Esophagus squamous epithelium (tissue), 5 donors: ENCODE measurements at places on chromosomes 3 and 15.

DNA sequence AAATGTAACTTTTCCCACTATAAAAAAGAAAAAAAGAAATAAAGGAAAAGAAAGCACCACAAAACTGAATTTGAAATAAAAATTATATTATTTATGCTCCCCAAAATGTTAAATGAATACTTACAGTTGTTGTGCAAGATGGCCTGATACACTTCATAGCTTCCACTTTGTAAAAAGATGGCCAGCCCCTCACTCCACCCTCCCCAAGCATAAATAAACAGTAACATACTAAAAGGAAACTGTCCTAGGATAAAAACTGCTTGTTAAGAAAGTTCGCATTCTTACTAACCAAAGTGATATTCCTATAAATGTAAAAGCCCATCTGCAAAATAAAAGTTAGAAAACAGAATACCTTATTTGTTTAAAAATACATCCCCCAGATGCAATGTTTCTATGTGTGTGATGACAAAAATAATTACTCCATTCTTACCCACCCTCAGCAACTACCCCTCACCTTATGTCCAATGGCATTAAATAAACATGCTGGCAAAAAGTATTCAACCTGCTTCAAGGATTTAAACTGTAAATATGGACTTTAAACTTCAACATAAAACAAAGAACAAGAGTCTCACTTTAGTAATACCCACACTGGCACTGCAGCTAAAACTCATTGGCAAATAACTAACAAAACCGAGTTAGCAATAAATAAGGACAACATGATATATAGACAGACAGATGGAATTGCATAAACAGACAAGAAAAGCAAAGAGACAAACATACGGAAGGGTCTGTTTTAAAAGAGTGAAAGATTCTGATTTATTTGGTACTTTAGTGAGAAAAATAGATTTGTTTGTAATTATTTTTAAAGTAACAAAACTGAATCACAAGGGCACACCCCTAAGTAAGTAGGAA lies 47.7 kb downstream of the ZBTB20 start:
- DNase-seq: no peak

GRCh38 chr3:121870717-121871116 lies 23.5 kb upstream of the SLC15A2 start:
- DNase-seq: no peak

- no peak for DNase-seq
Measured at GRCh38 chr3:184731786-184732537, 20.1 kb upstream of the MAGEF1 start.

GRCh38 chr15:26442680-26443079 lies 330.2 kb downstream of the GABRB3 start:
- DNase-seq: no peak

- no peak for DNase-seq
Measured at GRCh38 chr3:13380971-13381370, 39.2 kb downstream of the NUP210 start.

DNA sequence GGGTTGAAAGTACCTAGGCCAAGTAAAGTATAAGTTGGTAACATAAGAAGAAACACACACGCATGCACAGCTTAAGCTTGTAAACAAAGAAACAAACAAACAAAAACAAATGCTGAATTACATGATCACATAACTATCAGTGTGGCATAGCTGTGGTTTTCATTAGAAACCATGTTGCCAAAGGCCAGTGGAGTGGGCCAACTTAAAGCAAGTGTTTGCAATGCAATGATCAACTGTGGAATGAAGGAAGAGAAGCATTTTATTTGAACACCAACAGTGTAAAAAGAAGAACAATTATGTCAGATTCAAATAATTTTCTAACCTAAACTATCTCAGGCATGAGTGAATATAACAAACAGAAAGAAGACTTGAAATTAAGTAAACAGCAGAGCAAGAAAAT lies 199.4 kb upstream of the STRIT1 start:
- DNase-seq: no peak

DNA sequence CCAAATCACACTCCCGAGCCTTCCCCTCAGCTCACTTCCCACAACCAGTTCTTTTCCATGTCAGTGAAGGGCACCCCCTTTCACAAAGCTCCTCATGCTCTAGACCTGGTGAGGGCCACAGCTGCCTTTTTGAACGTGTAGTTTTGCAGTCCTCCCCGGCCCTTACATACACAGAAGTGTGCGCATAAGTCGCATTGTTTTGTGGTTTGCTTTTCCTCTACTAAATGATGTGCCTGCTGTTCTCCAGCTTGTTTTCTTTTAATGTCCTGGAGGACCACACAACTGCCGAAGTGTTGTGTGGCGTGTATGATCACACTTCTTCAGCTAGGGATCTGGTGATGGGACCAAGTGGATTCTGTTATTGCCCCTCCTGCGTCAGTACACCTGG lies 7.6 kb downstream of the C15orf39 start:
- DNase-seq: no peak

GRCh38 chr15:96270581-96271172 lies 59.8 kb upstream of the NR2F2 start:
- no peak for DNase-seq
